HEK293T (cell line): ENCODE measurements at places on chromosomes 7 and 10.

DNA sequence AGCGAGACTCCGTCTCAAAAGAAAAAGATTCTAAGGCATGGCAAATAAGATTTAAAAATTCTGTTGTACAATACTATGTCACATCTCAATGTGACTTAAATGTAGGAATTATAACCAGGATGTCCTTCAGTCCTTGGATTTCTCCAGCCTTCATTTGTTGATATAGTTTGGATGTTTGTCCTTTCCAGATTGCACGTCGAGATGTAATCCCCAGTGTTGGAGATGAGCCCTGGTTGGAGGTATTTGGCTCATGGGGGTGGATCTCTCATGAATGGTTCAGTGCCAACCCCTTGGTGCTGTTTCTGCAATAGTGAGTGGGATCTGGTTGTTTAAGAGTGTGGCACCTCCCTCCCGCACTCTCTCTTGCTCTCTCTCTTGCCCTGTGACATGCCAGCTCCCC, 12.8 kb upstream of the ACHE start:
- no peak for DNase-seq

- no peak for DNase-seq
These were observed 896.9 kb downstream of the CCSER2 start for GRCh38 chr10:85225311-85225710.

DNA sequence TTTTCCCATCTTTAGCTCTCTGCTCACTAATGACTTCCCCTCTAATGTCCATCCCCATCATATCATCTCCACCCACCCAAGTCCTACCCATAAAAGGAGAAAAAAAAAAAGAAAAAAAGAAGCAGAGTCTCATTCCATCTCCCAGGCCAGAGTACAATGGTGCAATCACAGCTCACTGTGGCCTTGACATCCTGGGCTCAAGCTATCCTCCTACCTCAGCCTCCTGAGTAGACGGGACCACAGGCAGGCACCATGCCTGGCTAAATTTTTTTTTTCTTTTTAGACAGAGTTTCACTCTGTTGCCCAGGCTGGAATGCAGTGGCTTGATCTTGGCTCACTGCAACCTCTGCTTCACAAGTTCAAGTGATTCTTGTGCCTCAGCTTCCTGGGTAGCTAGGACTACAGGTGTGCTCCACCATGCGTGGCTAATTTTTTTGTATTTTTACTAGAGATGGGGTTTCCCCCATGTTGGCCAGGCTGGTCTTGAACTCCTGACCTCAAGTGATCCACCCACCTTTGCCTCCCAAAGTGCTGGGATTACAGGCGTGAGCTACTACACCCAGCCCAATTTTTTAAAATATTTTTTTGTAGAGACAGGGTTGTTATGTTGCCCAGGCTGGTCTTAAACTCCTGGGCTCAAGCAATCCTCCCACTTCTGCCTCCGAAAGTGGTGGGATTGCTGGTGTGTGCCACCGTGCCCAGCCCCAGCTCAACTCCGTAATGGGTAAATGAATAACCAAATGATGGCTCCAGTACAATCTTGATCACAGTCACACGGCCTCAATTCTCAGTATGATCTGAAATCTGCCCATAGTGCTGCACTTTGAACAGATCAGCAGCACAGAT, 24.6 kb upstream of the SGMS1 start:
- DNase-seq = no peak

DNA sequence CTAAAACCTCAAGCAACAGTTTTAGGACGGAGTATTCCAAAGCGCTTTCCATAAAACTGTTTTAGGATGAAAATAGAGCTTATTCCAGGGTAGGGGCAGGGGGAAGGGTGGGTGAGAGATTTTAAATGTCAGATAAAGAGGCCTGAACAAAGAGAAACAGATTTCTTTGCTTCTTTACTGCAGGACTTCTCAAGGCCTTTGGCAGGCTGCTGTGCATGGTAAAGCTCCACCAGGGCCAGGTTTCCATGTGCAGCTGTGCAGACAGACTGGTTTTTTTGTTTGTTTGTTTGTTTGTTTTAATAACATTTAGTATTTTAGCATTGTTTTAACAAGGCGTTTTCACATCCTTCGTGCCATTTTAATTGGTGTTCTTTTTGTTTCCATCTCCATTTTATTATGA, 26.3 kb downstream of the HECW1 start:
- no peak for DNase-seq

DNA sequence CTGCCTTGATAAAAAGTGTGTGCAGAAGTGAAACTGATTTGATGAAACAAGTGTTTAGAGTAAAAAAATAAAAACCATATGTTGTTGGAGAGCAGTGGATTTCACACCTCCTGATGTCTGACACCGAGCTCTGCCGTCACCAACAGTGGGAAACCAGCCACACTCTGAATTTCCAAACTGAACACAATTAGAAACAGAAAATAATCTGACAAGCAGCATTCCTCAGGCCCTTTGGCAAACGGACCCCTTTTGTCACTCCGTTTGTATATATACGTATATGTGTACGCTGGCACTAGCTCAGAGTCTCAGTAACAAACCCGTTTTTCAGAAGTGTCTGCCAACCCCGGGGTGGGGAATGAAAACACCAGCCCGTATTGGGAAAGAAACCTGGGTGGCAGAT, 32.4 kb downstream of the TACC2 start:
- no peak for DNase-seq

GRCh38 chr10:21171197-21171935, 274.3 kb upstream of the NEBL start:
- peak; percentile 49 for DNase-seq

- DNase-seq = no peak
These were observed 38.5 kb upstream of the WAC start for GRCh38 chr10:28494420-28494819.

DNA sequence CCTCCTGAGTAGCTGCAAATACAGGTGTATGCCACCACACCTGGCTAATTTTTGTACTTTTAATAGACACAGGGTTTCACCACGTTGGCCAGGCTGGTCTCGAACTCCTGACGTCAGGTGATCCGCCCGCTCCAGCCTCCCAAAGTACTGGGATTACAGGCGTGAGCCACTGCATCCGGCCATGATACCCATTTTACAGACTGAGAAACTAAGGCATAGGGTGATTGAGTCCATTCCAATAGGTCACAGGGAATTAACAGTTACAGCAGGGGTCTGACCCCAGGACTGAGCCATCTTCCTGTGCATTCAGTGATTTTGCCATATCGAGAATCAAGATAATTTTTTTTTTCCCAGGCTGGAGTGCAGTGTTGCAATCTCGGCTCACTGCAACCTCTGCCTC, 12.3 kb upstream of the CTBP2 start:
- DNase-seq = no peak

- no peak for DNase-seq
These were observed 286.4 kb upstream of the MEOX2 start for GRCh38 chr7:15972862-15973275.

DNA sequence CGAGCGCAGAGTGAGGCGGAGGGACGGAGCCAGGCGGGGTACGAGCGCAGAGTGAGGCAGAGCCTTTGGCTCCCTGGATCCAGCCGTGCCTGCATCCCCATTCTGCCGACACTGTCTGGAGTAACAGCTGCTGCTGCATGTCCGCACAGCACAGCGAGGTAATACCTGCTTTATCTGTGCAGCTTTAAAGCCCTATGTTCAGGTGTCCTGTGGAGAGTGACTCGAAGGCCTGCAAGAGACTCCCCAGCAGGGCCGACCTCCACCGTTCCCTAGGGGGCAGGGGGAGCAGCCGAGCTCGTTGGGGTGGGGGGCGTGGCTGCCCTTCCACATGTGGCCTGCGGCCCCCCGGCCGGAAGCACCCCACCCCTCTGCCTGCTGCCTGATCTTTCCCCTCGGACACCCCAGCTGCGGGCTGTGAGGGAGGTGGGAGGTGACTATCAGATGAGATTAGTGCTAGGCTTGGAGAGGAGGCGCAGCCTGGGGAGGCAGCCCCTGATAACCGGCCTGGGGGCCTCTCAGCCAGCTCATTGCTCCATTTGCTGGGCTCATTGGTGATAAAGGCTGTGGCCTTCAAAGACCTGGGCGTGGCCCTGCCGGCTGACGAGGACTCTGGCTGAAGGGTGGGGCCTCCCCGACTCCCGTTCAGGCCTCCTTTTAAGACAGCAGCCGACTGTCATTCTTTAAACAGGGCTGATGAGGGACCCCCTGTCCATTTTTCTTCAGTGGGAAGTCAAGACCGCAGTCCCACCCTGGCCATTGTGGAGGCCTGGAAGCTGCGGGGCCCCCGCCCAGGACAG, 8.0 kb downstream of the VENTX start:
- no peak for DNase-seq

DNA sequence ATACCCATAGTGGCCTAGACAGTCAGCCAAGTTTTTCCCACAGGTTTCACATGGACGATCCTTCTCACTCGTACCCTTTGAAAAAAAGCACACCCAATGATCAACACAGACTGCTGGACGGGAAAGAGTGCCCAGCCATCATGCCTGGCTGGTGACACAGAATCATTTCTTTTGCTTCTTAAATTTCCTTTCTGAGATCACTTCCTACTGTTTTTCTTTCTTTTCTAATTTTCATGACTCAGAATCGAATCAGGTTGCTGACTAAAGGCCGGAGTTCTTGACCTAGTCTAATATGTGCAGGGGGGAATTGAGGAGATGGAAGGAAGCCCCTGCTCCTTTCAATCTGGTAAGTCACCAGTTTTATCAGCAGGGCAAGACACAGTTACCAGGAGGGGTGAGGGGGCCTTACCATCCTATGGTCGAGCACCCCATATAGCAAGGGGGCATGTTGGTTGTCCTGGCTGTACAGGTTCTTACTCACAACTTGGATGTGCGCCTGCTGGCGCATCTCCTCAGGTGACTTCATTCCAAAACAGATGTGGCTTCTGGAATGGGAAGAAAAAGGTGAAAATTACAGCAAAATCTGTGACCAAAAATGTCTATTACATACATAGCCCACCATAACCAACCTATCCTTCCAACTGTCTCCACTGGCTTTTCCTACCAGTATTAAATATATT, 3.5 kb downstream of the POLR3A start:
- DNase-seq = no peak

DNA sequence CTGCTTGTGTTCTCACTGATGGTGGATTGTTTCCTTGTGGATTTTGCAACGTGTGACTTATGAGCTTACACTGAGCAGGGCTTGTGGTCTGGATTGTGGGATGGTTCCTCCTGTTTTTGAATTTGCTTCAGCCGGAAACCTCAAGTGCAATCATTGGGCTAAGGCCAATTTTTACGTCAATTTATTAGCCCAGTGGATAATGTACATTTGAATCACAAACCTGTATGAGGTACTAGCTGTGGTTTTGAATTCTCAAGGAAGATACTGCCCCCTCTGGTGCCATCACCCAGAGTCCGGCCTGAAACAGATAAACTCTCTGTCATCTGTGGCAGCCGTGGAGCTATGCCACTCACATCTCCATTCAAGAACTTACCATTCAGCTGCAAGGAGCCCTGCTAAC, 7.3 kb upstream of the ZNF777 start:
- no peak for DNase-seq

GRCh38 chr10:118042336-118042735, 4.4 kb downstream of the RAB11FIP2 start:
- no peak for DNase-seq

DNA sequence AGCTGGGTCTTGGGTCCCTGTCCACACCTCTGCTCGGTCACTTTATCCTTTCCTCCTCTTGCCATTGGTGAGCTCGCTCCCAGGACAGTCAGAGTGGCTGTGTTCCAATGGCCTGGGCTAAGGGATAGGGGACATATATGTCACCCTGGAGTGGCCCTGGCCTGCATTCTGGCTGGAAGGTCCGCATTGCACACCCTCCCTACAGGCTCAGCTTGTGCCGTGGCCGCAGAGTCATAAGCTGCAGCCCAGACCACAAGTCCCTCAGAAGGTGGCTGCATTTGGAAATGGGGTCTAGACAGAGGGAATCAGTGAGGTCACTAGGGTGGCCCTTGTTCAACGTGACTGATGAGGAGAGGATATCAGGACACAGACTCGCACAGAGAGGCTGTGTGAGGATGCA, 363.8 kb upstream of the SHH start:
- DNase-seq = no peak

- DNase-seq = peak; percentile 42
These were observed 31.7 kb upstream of the LBX1 start for GRCh38 chr10:101260764-101261481.

DNA sequence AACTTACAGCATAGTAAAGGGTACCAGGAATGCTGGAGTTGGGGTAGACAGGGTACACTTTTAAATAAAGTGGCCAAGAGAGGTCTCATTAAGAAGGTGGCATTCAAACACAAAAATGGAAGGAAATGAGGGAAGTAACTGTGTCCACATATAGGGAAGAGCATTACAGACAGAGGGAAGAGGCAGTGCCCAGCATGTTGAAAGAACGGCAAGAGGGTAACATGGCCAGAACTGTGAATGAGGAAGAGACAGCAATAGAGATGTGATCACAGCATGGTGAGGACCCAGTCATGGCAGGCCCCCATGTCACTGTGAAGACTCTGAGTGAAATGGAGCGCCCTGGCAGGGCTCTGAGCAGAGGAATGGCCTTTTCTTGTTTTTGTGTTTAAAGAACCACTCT, 35.1 kb upstream of the ZNRF2 start:
- DNase-seq = no peak

DNA sequence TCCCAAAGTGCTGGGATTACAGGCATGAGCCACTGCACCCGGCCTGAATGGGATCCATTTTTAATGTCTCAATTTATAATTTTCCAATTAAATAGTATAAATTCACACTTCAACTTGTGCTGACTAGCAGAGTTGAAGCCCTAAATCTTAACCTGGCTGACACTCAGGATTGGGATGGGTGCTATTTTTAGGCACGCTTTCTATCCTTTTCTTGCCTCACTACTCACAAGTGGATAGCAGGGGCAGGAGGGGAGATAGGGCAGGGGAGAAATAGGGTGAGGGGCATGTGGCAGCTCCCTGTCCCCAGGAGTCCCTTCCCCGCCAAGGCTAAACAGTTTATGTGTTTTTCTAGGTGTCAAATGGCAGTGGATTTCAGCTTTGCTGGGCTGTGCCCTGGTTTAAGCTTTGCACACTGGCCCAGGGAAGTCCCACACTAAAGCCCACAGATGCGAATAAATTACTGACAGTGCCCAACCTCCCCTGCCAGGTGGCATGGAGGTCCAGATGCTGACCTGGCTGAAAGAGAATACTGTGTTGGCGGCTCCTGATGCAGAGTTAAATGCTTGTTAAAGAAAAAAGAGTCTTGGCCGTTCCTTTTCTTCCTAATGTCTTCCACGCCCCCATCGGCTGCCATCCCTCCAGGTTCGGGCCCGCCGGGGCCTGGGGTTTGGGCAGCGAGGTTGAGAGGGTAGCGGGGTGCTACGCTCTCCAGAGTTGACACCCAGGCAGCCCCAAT, 36.2 kb upstream of the EFCAB10 start:
- DNase-seq = no peak

- peak; percentile 31 for DNase-seq
These were observed 80.4 kb downstream of the AUTS2 start for GRCh38 chr7:69678494-69679187.

DNA sequence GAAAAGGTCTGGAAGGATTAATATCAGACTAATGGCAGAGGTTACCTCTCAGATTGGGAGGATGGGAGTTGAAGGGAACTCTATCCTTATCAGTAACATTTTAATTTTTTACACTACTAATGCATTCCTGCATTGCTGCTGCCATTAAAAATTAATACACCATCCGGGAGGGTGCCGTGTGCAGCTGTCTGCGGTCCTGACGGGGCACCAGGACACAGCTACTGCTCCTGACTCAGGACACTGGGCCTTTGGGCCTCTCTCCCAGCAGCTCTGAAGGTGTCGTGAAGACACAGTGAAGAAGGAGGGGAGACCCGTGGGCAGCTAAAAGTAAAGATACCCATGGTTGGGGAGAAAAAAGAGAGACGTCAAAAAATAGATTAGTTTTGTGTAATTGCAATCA, 23.4 kb upstream of the HK1 start:
- no peak for DNase-seq

GRCh38 chr10:31932838-31933237, 4.2 kb upstream of the ARHGAP12 start:
- DNase-seq = no peak
